ENCODE measurements at places on chromosomes 2 and 18. TPM values are rescaled to one million over a fixed set of nuclear protein-coding genes. Genes with fewer than 3 reads are reported as not detected.

DNA sequence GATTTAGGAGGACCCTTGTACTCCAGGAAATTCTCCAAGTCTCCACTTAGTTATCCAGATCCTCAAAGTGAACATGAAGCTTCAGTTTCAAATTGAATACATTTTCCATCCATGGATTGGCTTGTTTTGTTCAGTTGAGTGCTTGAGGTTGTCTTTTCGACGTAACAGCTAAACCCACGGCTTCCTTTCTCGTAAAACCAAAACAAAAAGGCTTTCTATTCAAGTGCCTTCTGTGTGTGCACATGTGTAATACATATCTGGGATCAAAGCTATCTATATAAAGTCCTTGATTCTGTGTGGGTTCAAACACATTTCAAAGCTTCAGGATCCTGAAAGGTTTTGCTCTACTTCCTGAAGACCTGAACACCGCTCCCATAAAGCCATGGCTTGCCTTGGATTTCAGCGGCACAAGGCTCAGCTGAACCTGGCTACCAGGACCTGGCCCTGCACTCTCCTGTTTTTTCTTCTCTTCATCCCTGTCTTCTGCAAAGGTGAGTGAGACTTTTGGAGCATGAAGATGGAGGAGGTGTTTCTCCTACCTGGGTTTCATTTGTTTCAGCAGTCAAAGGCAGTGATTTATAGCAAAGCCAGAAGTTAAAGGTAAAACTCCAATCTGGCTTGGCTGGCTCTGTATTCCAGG is at the start of gene CTLA4:
TSS of gene CTLA4 (plus strand) at position 211 of the 640 bp plus-strand sequence. CDS start at position 383, 172 bp downstream.
- no peak for ATAC-seq

GRCh38 chr2:77954931-77955330 is 432.8 kb upstream of the LRRTM4 start:
- ATAC-seq, result no peak

- ATAC-seq, result no peak
These were observed 2.7 kb upstream of the BCL11A start for GRCh38 chr2:60556175-60556574.

DNA sequence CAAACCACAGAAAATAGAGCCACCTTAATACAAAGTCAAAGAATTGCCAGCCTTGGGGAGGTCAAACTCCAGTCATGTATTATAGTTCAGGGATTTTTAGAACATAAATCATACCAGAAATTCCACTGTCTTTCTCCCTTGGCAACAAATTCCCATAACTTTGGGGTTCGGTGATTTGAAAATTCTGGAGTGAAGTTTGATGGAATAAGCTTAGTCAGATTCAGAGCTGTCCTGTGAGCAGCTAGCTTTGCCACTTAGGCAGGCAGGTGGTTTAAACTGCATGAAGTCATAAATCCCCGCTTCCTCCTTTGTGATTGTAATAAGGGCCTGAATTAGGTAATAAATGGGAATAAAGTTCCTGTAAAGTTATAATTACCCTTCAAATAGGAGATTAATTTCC is 457.0 kb upstream of the HNMT start:
- ATAC-seq, result no peak

DNA sequence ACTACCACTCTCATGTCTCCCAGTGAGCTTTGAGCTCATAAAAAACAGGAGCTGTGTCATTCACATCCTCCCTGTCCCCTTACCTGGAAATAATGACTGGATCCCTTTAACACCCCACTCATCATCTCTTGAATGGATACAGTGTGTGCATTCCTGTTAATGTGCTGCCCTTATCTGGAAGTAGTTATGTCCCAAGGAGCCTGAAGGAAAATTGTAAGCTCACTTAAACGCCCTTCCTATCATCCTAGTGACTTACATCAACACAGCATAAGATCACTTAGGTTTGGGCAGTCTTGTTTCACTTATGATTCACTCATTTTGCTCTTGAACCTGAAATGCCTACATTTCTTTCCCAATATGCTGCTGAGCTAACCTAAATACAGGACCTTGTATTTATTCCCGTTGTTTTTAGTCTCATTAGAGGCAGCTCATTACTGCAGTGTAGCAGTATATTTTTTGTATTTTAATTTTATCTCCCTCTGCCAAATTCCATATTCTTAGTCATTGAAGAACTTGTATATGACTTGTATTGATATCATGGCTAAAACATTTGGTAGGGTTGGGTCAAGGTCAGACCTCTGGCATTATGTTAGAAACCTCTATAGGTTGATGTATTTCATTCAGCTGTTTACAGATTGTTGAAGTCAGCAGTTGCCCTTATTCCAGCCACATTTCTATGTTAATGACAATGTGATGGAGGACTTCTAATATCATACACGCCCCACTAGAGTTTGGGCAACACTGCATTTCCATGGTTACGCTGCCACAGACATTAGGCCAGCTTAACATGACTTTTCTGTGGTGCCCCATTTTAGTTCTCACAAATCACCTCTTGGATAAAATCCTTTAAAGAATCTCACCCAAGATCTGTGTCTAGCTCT is 72.9 kb downstream of the PKP4 start:
- no peak for ATAC-seq

The IL36RN gene
- total RNA-seq, result 64.1 TPM

The WNT10A gene
- total RNA-seq, result 3.4 TPM

The GYPC gene
- total RNA-seq, result 4.9 TPM

All from esophagus mucosa (tissue), 1 donor.